ENCODE measurements at places on chromosomes 6 and 20.

DNA sequence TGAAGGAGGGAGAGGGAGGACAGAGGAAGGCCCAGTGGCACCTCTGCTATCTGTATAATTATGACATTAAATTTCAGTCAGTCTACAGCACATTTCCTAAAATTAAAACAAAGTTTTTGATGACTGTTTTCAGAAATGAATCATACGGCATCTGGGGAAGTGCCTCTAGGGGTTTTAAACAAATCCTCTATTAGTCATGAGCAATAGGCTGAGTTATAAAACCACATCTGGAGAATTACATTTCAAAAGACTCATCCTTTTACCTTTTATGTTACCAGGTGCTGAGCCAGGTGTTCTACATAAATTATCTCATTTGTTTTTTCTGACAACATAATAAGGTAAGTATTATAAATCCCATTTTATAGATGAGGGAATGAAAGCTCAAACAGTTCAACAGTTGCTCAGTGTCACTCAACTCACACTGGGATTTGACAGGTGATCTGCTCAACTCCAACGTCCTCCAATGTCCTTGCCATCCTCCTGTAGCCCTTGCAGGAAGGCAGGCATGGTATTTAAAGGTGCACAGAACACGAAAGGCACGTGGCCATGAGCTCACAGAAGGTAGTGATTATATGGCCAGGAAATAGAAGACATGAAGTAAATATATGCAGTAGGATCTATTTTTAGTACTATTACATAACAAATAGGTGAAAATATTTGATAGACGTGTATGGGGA is 184.2 kb upstream of the MAN1A1 start:
- no peak for DNase-seq

GRCh38 chr6:155088856-155089255 is 93.7 kb downstream of the TIAM2 start:
- DNase-seq, result no peak

DNA sequence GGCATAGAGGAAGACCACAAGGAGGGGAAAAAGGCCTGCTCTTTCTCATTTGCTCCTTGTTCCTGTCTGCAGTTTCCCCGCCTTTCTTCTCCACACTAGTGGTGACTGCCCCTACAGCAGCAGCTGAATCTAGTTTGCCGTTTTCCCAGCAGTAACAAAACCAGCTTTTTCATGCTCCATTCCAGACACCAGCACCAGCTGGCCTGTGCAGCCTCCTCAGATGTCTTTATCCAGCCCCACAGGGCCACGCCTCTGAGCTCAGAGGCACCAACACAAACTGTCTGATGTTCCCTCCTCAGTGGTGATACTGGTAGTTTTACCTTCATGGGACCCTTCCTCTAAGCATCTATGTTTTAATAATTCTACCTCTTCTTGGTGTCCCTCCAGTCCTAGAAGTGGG is 70.4 kb upstream of the SLC24A3 start:
- no peak for DNase-seq

GRCh38 chr6:154509421-154510143 is 903 bp downstream of the CNKSR3 start:
- DNase-seq, result no peak

All from left renal cortex interstitium (tissue), 4 donors.